Naive B cell (primary cell): ENCODE measurements at places on chromosomes 4 and X. TPM values are rescaled to one million over a fixed set of nuclear protein-coding genes. Genes with fewer than 3 reads are reported as not detected.
A peak's percentile ranks its signal among the peaks of the same experiment; 100 is the strongest.

DNA sequence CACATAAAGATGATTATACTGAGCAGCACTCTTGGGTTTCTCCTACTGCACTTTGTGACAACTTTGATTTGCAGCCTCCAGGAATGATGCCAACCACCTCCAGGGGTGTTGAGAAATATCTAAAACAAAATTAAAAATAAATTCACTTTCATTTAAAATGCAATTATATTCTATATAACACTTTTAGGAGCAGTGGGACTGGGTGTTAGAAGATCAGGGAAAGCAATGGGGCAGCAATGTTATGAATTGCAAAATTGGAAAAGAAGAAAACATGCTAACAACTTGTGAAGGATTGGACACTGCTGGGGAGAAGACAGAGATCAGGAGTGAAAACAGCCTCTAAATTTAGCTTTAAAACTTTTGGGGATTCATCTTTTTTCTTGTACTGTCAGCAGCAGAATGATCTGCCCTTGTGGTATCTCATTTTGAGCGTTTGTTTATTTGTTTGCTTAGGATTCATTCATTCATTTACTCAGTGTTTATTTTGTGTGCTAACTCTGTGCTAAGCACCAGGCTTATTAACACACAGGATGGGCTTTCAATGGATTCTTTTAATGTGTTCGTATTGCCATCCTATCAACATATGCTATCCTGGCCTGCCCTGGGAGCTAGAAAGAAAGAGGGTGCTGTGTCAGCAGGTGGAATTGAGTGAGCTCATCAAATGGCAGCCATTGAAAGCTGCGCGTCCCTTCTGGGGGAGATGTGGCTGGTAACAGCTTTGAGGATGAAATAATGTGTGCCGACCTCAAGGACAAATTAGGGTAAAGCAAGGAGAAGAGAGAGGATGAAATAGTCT, 96.5 kb downstream of the FRMPD4 start:
- DNase-seq: no peak
- no peaks in the 10 kb centered on the region for H3K4me1 ChIP-seq
- H3K27me3 ChIP-seq: no peaks in the 10 kb centered on the region

DNA sequence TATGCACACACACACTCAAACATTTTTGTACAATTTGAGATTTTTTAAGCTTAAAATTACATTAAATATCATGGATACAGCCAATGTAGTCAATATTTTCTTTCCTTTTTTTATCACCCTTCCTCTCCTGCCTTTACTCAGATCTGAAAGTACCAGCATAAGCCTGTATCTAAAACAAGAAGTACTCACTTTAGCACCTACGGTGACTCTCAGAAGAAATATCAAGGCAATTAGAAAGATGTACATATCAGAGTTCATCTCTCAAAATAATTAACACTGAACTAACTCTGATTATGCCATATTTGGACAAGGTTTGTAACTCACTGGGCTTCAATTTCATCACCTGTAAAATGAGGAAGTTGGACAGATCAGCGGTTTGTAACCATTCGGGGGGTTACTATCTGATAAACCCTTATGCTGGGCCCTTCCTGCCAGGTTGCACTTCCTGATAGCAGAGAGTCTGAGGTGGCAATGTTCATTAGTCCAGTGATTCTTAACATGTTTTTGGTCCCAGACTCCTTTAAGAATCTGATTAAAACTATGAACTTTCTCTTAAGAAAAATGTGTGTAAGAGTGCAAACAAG, 5.7 kb upstream of the GPR174 start:
- peak overlapping the region; percentile 62 for H3K27ac ChIP-seq
- H3K27me3 ChIP-seq: no peaks in the 10 kb centered on the region
- no peaks in the 10 kb centered on the region for H3K36me3 ChIP-seq
- peaks cover 29% of the 10 kb centered on the region for H3K4me1 ChIP-seq
- peak overlapping the region; percentile 56 for H3K4me3 ChIP-seq

DNA sequence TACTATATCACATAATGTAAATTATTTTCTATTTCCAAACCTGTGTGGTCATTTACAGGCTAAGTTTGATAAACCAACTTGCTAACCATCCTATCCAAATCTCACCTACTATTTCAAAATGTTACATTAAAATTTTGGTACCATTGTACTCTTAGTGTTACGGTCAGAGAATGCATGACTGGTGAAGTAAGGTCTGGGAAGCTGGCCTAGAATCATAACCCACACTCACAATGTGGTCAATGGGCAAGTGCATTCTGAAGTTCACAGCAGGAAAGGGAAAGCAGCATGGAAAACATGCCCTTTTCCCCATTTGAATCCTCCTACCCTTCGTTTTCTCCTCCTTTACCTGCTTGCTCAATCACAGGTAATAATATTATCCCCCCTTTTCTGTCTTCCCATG, 54.4 kb downstream of the PPP3CA start:
- H3K27ac ChIP-seq: no peak overlapping the region
- H3K27me3 ChIP-seq: no peaks in the 10 kb centered on the region
- peaks cover 6% of the 10 kb centered on the region for H3K36me3 ChIP-seq
- H3K4me3 ChIP-seq: no peak overlapping the region
- no peak for DNase-seq
- H3K4me1 ChIP-seq: peaks cover 64% of the 10 kb centered on the region

The NUDT11 gene
- 0.19 TPM for polyA plus RNA-seq

- H3K36me3 ChIP-seq: no peaks in the 10 kb centered on the region
- H3K4me3 ChIP-seq: no peak overlapping the region
- no peak for DNase-seq
- H3K4me1 ChIP-seq: no peaks in the 10 kb centered on the region
- no peaks in the 10 kb centered on the region for H3K27me3 ChIP-seq
- H3K27ac ChIP-seq: no peak overlapping the region
These were observed 294.4 kb upstream of the FAT4 start for GRCh38 chr4:125020089-125021034.

GRCh38 chr4:117831060-117831683, 203.1 kb upstream of the NDST3 start:
- H3K36me3 ChIP-seq: no peaks in the 10 kb centered on the region
- H3K4me1 ChIP-seq: no peaks in the 10 kb centered on the region
- H3K27me3 ChIP-seq: no peaks in the 10 kb centered on the region

The IRS4 gene
- not detected for polyA plus RNA-seq

The IBSP gene
- not detected for polyA plus RNA-seq

The SMR3B gene
- polyA plus RNA-seq: not detected

- no peak overlapping the region for H3K27ac ChIP-seq
- H3K4me1 ChIP-seq: no peaks in the 10 kb centered on the region
- DNase-seq: no peak
- no peaks in the 10 kb centered on the region for H3K27me3 ChIP-seq
- no peaks in the 10 kb centered on the region for H3K36me3 ChIP-seq
These were observed 55.9 kb upstream of the LEF1 start for GRCh38 chr4:108224611-108225053.

DNA sequence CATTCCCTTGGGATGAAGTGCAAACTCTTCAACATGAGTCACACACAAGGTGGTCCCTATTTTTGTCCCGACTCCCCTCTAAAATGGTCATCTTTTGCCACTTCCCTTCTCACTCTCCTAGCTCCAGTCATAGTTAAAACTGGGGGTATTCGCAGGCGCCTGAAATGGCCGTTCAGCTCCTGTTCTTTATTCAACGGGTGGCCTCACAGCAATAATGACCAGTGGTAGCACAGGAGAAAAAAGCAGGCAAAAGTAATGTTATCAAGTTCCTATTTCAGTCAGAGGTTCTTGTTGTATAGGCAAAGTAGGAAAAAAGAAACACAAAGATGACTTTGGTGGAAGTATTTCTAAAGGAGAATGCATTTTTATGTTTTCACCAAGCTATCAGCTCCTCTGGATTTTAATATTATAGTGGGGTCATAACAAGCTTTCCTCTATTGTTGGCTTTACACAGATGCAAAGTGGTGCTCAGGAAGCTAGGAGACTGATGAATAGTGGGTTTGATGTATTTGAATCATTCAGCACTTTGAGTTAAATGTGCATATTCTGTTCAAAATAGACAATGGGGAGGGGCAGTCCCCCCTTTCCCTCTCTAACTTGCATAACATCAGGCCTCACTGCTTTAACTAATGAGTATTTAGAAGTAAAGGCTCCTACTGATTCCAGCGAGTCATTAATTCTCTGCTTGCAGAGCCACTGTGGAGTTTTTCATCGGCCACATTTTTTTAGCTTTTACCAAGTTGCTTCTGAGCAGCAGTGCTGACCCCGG, 171.2 kb upstream of the NDP start:
- no peak for DNase-seq
- no peaks in the 10 kb centered on the region for H3K4me1 ChIP-seq
- H3K27ac ChIP-seq: no peak overlapping the region
- no peaks in the 10 kb centered on the region for H3K36me3 ChIP-seq
- H3K27me3 ChIP-seq: no peaks in the 10 kb centered on the region
- no peak overlapping the region for H3K4me3 ChIP-seq

The PRIMPOL gene
- 14.0 TPM for polyA plus RNA-seq

DNA sequence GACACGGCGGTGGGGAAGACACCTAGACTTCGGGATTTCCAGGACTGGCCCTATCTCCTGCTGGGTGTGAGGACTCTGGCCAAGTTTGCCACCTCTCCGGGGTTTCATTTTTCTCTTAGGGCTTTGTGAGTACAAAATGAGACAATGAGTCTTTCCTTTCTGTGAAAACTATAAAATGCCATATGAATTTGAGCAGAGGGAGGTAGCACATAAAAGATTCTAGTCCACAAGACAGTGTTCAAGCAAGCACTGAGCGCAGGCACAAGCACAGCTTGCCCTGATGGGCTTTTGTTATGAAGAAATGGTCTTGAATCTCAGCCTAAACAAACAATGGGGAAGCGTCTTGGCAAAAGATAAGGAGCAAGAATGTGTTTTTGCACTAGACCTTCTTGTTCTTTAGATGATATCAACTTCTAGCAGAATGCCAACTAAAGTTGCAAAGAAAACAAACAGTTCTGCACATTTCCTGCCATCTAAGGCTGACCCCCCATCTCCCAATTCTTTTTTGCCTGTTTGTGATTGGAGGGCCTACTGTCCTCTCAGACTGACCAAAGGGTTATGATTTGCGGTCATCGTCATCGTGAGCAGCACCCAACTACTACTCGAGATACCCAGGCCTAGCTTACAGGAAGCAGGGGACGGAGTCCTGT, 73.0 kb upstream of the ZNF518B start:
- H3K27ac ChIP-seq: no peak overlapping the region
- no peaks in the 10 kb centered on the region for H3K4me1 ChIP-seq
- H3K36me3 ChIP-seq: no peaks in the 10 kb centered on the region
- no peak overlapping the region for H3K4me3 ChIP-seq
- DNase-seq: no peak
- H3K27me3 ChIP-seq: peaks cover 4% of the 10 kb centered on the region

The SPATA18 gene
- polyA plus RNA-seq: 0.11 TPM

- no peak overlapping the region for H3K27ac ChIP-seq
- no peak for DNase-seq
- no peaks in the 10 kb centered on the region for H3K36me3 ChIP-seq
- H3K4me1 ChIP-seq: no peaks in the 10 kb centered on the region
- H3K4me3 ChIP-seq: no peak overlapping the region
These were observed 304.6 kb upstream of the TENM3 start for GRCh38 chr4:181938631-181939030.

GRCh38 chrX:16970977-16971376, 24.5 kb downstream of the REPS2 start:
- H3K27me3 ChIP-seq: no peaks in the 10 kb centered on the region
- no peaks in the 10 kb centered on the region for H3K4me1 ChIP-seq
- no peak overlapping the region for H3K27ac ChIP-seq
- DNase-seq: no peak

GRCh38 chrX:43743100-43743822, 87.2 kb downstream of the MAOA start:
- no peak for DNase-seq
- H3K27me3 ChIP-seq: peaks cover 30% of the 10 kb centered on the region
- no peak overlapping the region for H3K4me3 ChIP-seq
- H3K27ac ChIP-seq: no peak overlapping the region
- H3K36me3 ChIP-seq: no peaks in the 10 kb centered on the region

The STK32B gene
- polyA plus RNA-seq: not detected

- H3K27me3 ChIP-seq: no peaks in the 10 kb centered on the region
- no peak overlapping the region for H3K4me3 ChIP-seq
- H3K36me3 ChIP-seq: peaks cover 28% of the 10 kb centered on the region
- H3K4me1 ChIP-seq: peaks cover 21% of the 10 kb centered on the region
- peak overlapping the region; percentile 53 for H3K27ac ChIP-seq
These were observed 149.5 kb downstream of the DHRSX start for GRCh38 chrX:2351321-2351720.

The GPR173 gene
- polyA plus RNA-seq: not detected

DNA sequence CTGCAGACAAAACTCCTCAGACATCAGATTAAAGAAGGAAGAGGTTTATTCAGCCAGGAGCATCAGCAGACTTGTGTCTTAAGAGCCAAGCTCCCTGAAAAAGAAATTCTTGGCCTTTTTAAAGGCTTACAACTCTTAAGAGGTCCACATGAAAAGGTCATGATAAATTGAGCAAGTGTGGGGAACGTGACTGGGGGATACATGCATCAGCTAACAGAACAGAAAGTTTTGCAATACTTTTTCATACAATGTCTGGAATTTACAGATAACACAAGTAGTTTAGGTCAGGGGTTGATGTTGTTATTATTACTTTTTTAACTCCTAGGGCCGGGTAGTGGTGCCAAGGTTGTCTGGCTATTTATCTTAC, 55.6 kb upstream of the RBMX start:
- no peaks in the 10 kb centered on the region for H3K4me1 ChIP-seq
- DNase-seq: no peak
- no peak overlapping the region for H3K4me3 ChIP-seq
- H3K27me3 ChIP-seq: no peaks in the 10 kb centered on the region

- no peak for DNase-seq
- H3K27me3 ChIP-seq: no peaks in the 10 kb centered on the region
- H3K4me3 ChIP-seq: no peak overlapping the region
- no peaks in the 10 kb centered on the region for H3K36me3 ChIP-seq
These were observed 43.8 kb downstream of the GALNT7 start for GRCh38 chr4:173212379-173212778.

GRCh38 chr4:141815646-141816045, 179.3 kb downstream of the IL15 start:
- no peak overlapping the region for H3K4me3 ChIP-seq
- DNase-seq: no peak
- H3K36me3 ChIP-seq: no peaks in the 10 kb centered on the region
- H3K27ac ChIP-seq: no peak overlapping the region
- no peaks in the 10 kb centered on the region for H3K27me3 ChIP-seq

GRCh38 chr4:51858605-51859202, 15.8 kb downstream of the DCUN1D4 start:
- DNase-seq: no peak
- no peaks in the 10 kb centered on the region for H3K27me3 ChIP-seq
- peaks cover 46% of the 10 kb centered on the region for H3K4me1 ChIP-seq
- H3K4me3 ChIP-seq: no peak overlapping the region
- H3K36me3 ChIP-seq: peaks cover 13% of the 10 kb centered on the region

GRCh38 chr4:70996018-70996360, 2.5 kb downstream of the DCK start:
- DNase-seq: no peak
- no peaks in the 10 kb centered on the region for H3K27me3 ChIP-seq
- peaks cover 13% of the 10 kb centered on the region for H3K36me3 ChIP-seq
- H3K4me3 ChIP-seq: peak overlapping the region; percentile 95
- peaks cover 75% of the 10 kb centered on the region for H3K4me1 ChIP-seq
- H3K27ac ChIP-seq: peak overlapping the region; percentile 59

- H3K4me1 ChIP-seq: no peaks in the 10 kb centered on the region
- H3K36me3 ChIP-seq: no peaks in the 10 kb centered on the region
- no peak overlapping the region for H3K4me3 ChIP-seq
- H3K27ac ChIP-seq: no peak overlapping the region
These were observed 680.9 kb upstream of the ATOH1 start for GRCh38 chr4:93147524-93148212.

GRCh38 chrX:19789376-19789775, 98.0 kb downstream of the SH3KBP1 start:
- H3K4me1 ChIP-seq: peaks cover 8% of the 10 kb centered on the region
- no peak for DNase-seq
- no peak overlapping the region for H3K4me3 ChIP-seq
- no peaks in the 10 kb centered on the region for H3K27me3 ChIP-seq

GRCh38 chr4:39528061-39528465, 824 bp upstream of the UGDH start:
- peak overlapping the region; percentile 89 for H3K27ac ChIP-seq
- peaks cover 20% of the 10 kb centered on the region for H3K36me3 ChIP-seq
- H3K4me3 ChIP-seq: peak overlapping the region; percentile 98
- H3K4me1 ChIP-seq: peaks cover 17% of the 10 kb centered on the region
- no peaks in the 10 kb centered on the region for H3K27me3 ChIP-seq
